ENCODE measurements at places on chromosomes 5 and 9. TPM values are rescaled to one million over a fixed set of nuclear protein-coding genes. Genes with fewer than 3 reads are reported as not detected.
A peak's percentile ranks its signal among the peaks of the same experiment; 100 is the strongest.

DNA sequence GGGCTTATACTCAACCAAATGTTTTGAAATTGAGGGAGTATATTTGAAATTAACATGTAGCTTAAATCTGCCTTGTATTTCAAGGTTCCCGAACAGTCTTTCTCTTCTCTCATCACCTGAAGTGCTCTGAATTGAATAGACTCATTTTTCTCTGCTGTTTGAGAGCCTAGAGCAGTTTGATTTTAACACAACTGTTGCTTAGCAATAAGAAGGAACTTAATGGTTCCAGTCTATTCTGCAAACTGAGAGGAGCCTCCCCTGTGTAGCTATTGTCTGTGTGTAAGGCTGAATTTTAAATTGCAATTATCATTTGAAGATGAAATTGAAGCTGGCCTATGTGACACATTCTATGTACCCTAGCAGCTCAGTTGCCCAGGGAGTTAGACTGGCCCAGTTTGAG, 87.1 kb upstream of the CKMT2 start:
- DNase-seq = no peak

GRCh38 chr9:124813501-124814163, 36.7 kb downstream of the OLFML2A start:
- DNase-seq = no peak

DNA sequence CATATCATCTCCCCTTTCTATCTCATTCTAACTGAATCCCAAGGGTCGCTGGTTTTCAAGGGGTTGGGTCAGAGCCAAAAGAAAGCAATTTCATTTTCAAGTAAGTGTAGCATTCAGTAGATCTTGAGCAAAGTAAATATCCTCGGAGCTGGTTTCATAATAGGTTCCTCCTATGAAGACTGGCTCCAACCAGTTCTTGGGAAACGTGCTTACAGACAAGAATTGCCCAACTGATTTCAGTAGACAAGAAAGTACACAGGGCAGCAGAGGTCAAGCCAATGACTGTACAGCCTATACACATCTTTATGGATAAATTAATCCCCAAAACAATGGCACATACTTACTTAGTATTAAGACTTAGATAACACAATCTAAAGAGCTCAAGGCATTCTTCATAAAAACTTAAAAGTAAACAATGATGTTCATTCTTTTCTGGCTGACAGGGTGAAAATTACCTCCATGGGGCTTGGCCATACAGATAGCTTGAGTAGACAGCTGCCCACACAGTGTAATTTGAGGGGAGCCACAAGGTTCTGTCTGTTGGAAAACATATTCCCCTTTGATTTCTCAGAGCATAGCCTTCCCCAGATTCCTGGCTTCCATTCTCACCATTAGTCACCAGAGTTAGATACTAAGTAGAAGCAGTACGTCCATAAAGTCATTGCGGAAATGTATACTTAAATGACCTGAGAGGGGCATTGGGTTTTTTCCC, 163.9 kb downstream of the ARRDC3 start:
- peak; percentile 22 for DNase-seq

DNA sequence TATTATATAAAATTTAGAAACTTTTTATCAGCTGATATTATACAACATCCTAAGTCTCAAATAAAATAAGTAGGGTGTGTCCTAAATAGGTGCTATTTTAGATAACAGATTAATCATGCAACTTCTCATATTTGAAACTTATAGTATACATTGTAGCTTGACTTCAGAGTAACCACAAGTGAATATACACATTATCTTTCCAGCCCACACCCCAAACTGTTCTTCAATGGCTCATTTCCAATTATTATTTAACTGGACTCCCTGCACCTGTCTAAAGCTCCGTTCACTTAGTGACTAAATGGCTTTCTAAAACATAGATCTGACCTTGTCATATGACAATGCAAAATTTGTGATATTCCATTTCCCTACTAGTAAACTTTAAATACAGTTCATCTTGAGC, 490.9 kb upstream of the RGMB start:
- no peak for DNase-seq

- DNase-seq = no peak
These were observed 15.4 kb upstream of the ARL15 start for GRCh38 chr5:54325610-54326311.

- DNase-seq = no peak
These were observed 56.4 kb upstream of the GGTA1 start for GRCh38 chr9:121556082-121556481.

DNA sequence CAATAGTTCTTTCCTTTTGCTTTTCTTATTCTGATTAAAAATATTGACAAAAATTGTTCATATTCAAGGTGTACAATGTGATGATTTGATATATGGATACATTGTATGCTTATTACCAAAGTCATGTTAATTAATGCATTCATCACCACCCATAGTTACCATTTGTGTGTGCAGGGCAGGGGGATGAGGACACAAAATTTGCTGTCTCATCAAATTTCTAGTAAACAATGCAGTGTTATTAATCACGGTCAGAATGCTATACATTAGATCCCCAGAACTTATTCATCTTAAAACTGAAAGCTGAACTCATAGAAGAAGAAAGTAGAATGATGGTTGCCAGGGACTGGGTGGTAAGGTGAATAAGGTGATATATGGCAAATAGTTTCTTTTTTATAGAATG, 303.7 kb upstream of the SLC24A2 start:
- DNase-seq = no peak

DNA sequence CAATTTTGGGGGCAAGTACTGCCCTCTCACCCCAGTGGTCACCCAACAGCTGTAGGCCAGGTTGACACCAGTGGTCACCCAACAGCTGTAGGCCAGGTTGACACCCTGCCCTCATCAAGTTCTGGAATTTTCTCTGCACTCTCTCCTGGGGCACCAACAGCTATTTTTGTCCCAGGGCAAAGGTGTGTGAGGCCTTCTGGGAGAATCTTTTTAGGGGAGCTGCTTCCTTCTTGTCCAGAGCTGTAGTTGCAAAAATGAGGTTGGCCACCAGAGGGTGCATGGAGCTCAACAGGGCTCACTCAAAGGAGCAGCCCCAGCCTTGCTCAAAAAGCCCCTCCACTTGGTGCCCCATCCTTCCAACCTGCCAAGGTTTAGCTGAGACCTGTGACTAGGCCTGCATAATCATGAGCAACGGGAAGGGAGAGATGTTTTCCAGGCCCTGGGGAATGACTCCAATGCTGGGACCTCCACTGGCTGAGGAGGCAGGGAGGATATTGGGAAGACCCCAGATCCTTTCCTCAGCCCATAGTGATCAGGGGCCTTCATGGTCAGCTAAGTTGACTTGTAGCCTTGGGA, 10.6 kb upstream of the P4HA2 start:
- DNase-seq = peak; percentile 88

DNA sequence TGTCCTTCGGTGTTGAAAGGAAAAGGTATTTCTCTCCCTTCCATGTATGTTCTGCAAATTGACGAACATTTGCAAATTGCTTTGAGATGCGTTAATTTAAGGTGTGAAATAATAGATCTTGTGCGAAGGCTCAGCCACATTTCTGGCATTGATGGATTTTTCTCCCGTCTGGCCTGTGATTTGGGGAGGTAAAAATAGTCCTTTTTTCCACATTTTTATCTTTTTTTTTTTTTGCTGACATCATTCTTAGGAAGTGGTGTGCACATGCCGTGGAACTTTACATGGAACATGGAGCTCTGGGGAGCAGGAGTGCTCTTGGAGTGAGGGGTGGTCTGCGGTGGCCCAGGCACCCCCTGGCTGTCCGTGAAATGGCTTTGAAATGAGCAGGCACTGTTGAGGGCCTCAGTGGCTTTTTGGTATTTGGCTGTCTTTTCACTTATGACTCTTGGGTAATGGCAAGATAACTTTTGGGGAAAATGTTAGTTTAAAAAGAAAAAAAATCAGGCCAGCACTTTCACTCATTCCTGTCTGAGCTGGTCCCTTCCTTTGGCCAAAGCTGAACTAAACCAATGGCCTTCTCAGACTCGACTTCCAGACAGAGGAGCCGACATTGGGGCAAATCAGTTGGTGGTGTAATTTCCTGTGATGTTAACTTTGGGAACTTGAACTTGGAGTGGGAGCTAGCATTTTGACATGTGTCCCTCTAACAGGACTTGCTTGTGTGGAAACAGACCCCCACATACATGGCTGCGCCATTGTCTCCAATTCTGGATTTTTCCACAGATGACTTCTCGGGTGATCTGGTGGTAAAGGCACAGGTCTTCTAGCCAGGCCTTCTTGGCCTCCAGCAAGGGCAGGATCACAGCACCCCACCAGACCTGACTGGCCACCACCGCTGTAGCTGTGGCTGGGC, 4.2 kb downstream of the NEK6 start:
- DNase-seq = no peak

DNA sequence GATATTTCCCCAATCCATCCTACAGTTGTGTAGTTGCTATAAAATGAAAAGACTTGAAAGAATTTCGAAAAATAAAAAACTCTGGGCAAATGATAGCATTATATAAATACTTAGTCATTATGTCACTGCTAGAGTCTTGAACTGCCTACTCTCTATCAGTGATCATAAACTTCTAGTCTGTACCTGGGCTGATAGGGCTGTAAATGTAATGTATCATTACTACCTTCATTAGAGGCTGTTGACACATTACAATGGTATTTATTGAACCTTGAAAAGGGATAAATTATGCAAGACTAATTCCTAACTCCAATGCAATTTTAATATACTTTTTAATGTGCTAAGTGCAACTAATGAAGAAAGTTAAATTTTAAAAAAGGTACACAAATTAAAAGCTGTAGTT, 214.1 kb upstream of the EFNA5 start:
- DNase-seq = no peak

- peak; percentile 43 for DNase-seq
These were observed 74.5 kb downstream of the ADAMTS2 start for GRCh38 chr5:179270581-179271427.

GRCh38 chr9:89247431-89248353, 63.3 kb upstream of the CKS2 start:
- no peak for DNase-seq

- no peak for DNase-seq
These were observed 212.4 kb downstream of the TRIM32 start for GRCh38 chr9:116899337-116900006.

DNA sequence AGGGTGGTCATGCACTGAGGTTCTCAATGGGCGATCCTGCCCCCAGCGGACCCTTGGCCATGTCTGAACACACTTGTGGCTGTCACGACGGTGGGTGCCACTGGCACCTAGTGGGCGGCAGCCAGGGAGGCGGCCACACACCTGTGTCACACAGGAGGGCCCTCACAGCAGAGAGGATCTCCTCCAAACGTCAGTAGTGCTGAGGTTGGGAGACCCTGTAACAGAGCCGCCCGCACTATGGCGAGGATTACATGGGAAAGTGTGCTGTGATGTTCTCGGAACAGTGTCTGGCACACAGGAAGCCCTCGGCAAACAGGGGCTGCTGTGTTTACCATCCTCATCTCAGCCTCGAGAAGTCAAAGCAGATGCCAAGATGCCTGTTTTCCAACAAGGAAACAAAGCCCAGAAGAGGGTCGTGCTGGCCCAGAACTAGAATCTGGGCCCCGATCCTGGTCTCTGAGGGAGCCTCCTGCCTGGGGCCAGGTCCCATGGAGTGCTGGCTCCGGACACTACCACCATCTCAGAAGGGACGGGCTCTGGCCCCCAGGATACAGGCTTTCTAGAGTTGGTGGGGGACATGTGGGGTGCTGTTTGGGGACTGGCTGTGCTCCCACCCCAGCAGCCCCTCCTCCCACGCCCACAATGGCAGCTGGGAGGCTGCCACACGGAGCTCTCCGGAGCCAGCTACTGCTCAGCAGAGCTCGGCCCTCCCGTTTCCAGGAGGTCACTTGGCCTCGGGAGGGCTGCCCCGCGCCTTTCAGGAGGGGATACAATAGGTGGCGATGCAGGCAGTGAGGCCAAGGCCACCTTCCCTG, 48.2 kb downstream of the DBH start:
- DNase-seq = no peak

The DOLPP1 gene
- total RNA-seq = 14.0 TPM

The SLC46A2 gene
- total RNA-seq = 1.4 TPM

The VAV2 gene
- 12.2 TPM for total RNA-seq

The MLANA gene
- not detected for total RNA-seq

The SOWAHA gene
- total RNA-seq = 1.2 TPM

All from testis (tissue), 5 donors.